MM.1S (cell line): ENCODE measurements at places on chromosomes 3 and 15.

- DNase-seq = no peak
- no peaks in the 10 kb centered on the region for H3K27me3 ChIP-seq
- H3K27ac ChIP-seq = no peak overlapping the region
- no peaks in the 10 kb centered on the region for H3K36me3 ChIP-seq
- no peaks in the 10 kb centered on the region for H3K4me1 ChIP-seq
- H3K4me3 ChIP-seq = no peak overlapping the region
Measured at GRCh38 chr15:36763685-36764084, 184.3 kb downstream of the CDIN1 start.

- H3K4me3 ChIP-seq = no peak overlapping the region
- no peaks in the 10 kb centered on the region for H3K4me1 ChIP-seq
- H3K36me3 ChIP-seq = no peaks in the 10 kb centered on the region
- DNase-seq = no peak
- H3K27me3 ChIP-seq = peaks cover 76% of the 10 kb centered on the region
- no peak overlapping the region for H3K27ac ChIP-seq
Measured at GRCh38 chr3:10329495-10330015, 8.6 kb upstream of the SEC13 start.

DNA sequence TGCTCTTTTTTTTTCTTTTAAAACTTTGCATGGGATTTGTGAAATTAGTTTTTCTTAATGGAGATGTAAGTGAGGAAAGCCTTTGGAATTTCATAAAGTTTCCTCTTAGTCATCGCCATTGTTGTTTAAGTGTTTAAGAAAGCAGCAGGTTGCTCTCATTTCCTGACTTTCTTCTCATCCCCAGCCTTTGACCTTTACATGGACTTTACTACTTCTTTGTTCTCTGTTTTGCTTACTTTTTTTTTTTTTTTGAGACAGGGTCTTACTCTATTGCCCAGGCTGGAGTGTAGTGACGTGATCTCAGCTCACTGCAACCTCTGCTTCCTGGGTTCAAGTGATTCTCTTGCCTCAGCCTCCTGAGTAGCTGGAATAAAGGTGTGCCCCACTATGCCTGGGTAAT is 38.6 kb downstream of the FBXL2 start:
- H3K27me3 ChIP-seq = no peaks in the 10 kb centered on the region
- H3K4me1 ChIP-seq = peaks cover 20% of the 10 kb centered on the region
- no peak overlapping the region for H3K27ac ChIP-seq

DNA sequence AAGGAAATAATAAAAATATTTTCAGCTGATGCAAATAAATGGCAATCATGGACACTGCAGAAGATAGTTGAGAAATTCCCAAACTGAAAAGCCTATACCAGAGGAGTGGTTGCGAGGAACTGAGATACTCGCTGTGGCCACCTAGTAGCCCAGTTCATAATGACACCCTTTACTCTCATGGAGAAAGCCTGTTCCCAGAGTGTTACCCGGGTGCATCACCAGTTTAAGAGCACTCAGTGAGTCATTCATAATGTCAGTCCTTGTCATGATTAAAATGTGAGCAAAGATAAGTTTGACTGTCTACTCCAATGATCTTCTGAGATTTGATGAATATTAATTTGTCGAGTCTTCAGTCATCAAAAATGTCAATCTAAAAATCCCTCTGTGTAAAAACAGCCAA is 138.4 kb upstream of the LRRC3B start:
- H3K36me3 ChIP-seq = no peaks in the 10 kb centered on the region
- no peak for DNase-seq
- peaks cover 2% of the 10 kb centered on the region; the same call in 1 of the 2 replicates for H3K4me1 ChIP-seq

DNA sequence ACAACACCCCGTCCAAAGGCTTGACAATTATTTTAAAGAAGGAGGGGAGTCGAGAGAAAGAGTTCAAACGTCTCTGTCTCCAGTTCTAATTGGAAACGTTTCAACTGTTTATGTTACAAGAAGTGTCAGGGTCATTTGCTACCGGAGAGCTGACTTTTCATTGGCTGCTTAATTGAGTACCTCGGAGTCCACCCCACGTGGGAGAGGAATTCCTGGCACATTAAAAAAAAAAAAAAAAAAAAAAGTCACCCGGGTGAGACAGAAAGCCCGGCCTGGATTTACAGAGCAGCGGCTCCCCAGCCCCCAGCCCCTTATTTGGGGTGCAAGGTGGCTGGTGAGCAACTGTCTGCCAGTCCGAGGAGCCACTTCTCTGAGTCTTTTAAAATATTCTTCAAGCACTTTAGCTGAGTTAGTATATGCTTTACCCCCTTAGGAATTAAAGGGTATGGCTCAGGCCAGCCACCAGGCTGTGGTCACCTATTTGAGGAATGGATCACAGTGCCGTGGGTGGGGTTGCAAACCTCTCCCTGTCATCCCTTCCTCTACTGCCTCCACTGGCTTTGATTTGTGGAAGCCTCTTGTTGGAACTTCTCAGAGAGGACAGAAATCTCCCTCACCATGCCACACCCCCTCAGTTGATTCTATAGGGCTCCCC is 3.9 kb upstream of the TLE3 start:
- peaks cover 35% of the 10 kb centered on the region for H3K4me1 ChIP-seq
- H3K4me3 ChIP-seq = 0 out of 2 replicates have a peak overlapping the region, but pooled peaks have one; percentile 27
- peak; percentile 89 for DNase-seq
- peak overlapping the region; percentile 90; the same call in 1 of the 2 replicates for H3K27ac ChIP-seq
- H3K27me3 ChIP-seq = no peaks in the 10 kb centered on the region

DNA sequence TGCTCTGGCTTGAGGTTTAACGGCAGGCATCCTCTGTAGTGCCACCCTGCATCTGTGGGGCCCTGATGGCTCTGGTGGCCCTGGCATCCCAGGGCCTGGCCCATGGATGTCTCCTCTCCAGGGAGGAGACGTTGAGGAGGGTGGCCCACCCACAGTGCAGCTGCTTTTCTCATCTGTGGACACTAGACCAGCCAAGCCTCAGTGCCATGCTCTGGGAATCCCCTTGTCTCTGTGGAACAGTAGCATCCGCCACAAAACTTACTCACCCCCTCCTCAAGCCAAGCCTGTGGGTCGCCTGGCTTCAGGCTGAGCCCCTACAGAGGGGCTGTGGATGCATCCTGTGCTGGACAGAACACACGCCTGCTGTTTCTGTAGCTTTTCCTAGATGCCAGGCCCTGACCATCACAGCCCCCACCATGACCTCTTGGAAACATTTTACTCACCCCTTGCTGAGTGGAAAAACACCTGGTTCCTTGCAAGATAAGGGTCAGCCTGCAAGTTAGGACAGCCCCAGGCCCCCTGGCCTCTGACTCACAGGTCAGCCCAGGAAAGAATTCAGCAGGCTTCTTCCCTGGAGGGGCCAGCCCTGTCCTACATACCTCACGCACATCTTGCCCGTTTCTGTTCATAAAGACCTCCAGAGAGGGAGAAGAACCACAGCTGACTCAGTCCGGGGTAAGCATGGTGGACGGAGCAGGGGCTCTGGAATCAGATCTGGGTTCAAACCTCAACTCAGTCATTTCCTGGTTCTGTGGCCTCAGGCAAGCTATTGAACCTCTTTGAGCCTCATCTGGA is 19.0 kb downstream of the PAK6 start:
- no peaks in the 10 kb centered on the region for H3K36me3 ChIP-seq
- H3K4me3 ChIP-seq = no peak overlapping the region
- H3K27me3 ChIP-seq = peaks cover 6% of the 10 kb centered on the region; the same call in 1 of the 2 replicates
- DNase-seq = no peak
- no peak overlapping the region for H3K27ac ChIP-seq

DNA sequence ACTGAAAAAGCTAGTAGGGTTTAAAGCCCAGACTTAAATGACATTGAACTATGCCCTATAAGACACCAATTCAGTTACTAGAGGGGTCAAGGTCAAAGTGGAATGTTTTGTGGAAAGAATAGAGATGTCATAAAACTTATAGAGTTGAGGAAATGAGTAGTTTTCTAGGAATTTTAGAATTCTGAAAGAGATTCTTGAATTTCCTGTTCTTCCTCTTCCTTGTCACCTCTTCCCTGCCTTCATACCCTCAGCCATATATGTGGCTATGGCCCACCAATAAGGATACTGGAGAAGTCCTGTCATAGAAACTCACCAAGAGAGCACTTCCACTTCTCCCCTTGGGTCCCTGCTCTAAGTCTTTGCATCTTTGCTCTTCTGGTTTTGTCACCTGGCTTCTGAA is 104.9 kb upstream of the TGFBR2 start:
- no peaks in the 10 kb centered on the region for H3K27me3 ChIP-seq
- no peak for DNase-seq
- H3K36me3 ChIP-seq = no peaks in the 10 kb centered on the region
- H3K27ac ChIP-seq = no peak overlapping the region
- no peaks in the 10 kb centered on the region for H3K4me1 ChIP-seq

- DNase-seq = no peak
- H3K4me3 ChIP-seq = no peak overlapping the region
- no peaks in the 10 kb centered on the region for H3K4me1 ChIP-seq
Measured at GRCh38 chr15:99406716-99407487, 155.6 kb downstream of the LRRC28 start.

DNA sequence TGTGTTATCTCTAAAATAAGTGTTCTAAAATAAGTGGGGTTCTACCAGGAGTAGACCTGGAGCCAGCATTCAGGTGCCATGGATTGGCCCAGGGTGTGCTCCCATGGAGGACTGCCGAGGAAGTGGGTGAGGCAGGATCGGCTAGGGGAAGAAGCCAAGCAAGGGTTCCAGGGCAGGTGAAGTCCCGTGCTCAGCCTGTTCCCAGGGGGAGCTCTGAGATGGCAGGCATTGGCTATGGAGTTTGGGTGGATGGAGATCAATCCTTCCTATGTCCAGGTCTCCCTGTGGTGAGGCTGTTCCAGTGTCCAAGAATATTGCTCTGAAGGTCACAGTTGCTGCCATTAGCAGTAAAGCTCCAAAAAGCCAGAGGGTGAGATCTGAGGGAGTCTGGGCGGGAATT is 46.9 kb upstream of the ITGA11 start:
- no peaks in the 10 kb centered on the region for H3K36me3 ChIP-seq
- H3K4me1 ChIP-seq = no peaks in the 10 kb centered on the region
- no peak for DNase-seq
- H3K4me3 ChIP-seq = no peak overlapping the region
- H3K27me3 ChIP-seq = no peaks in the 10 kb centered on the region

GRCh38 chr15:69644876-69645275 is 192.3 kb downstream of the RPLP1 start:
- H3K27me3 ChIP-seq = no peaks in the 10 kb centered on the region
- no peak overlapping the region for H3K27ac ChIP-seq

DNA sequence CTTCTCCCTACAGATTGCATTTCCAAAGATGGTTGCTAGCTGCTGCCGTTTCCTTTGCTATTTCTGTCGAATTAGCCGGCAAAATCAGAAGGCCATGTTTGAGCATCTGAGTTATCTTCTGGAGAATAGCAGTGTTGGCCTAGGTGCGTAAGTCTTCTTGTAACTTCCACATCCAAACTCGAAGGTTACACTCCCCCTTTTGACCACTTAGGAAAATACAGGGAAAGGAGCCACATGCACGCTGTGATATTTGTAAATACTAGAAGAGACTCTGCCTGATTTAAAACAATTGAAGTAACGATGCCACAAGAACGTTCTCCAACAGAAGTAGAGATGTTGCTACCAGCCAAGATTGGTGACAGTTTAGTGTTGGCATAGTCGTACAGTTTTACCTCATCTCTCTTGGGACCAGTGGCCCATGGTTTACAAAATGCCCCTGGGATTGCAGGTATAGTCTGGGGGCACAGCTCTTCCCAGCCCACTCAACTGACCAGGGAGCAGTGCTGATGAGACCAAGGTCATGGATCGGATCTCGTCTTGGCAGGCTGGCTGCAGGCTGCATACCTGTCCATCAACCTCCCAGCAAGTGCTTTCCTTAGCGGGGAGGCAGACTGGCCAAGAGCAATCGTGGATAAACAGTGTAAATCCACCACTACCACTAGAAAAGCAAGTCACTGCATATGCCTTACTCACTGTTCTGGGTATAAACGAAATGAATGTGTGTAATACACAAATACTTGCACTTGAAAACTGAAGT is 268.4 kb upstream of the CHRM5 start:
- H3K4me3 ChIP-seq = no peak overlapping the region
- no peak for DNase-seq
- no peaks in the 10 kb centered on the region for H3K27me3 ChIP-seq
- no peak overlapping the region for H3K27ac ChIP-seq
- 0 out of 2 replicates have a peak, but pooled peaks cover 4% of the 10 kb centered on the region for H3K4me1 ChIP-seq
- no peaks in the 10 kb centered on the region for H3K36me3 ChIP-seq

GRCh38 chr15:88990185-88990679 is 77.1 kb upstream of the MFGE8 start:
- no peaks in the 10 kb centered on the region for H3K4me1 ChIP-seq
- no peaks in the 10 kb centered on the region for H3K36me3 ChIP-seq
- H3K27me3 ChIP-seq = no peaks in the 10 kb centered on the region
- H3K27ac ChIP-seq = no peak overlapping the region
- no peak for DNase-seq
- H3K4me3 ChIP-seq = no peak overlapping the region

DNA sequence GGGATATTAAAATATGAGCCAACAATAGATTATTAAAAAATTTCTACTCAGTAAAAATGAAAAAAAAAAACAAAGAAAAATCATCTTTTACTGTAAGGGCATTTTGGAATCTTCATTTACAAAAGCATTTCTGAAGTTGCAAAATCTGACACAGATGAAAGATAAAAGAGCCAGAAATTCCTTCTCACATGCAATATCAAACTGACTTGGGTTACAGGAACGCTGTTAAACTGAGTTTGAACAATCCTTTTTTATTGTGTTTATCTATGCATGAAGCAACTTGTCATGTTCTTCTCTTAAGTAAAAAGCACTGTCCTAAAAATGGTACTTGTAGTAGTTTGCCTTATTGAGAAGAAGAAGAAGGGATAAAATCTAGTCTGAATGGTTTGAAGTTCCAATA is 468.5 kb upstream of the KCNMB2 start:
- no peaks in the 10 kb centered on the region for H3K36me3 ChIP-seq
- no peak overlapping the region for H3K4me3 ChIP-seq
- no peak overlapping the region for H3K27ac ChIP-seq
- no peak for DNase-seq

DNA sequence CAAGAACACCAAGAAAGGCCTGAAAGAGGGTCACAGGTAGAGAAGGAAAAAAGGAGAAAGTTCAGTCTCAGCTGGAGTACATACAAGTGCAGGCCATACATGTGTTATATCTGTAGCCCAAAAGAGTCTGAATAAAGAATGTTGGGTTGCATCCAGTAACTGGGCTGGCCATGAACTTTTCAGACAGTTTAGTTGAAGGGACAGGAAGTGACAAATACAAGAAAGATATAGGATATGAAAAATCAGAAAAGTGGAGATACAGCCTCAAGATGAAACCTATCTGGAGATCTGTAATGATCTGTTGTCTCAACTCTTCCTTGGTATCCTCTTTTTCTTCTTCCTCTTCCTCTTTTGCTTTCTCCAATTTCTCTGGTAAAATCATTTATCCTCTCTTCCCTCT is 671.7 kb downstream of the MECOM start:
- H3K4me1 ChIP-seq = no peaks in the 10 kb centered on the region
- no peaks in the 10 kb centered on the region for H3K27me3 ChIP-seq
- no peak for DNase-seq
- H3K36me3 ChIP-seq = no peaks in the 10 kb centered on the region

GRCh38 chr15:40339621-40339945 is 1.2 kb downstream of the CCDC9B start:
- no peak for DNase-seq
- no peak overlapping the region for H3K27ac ChIP-seq
- H3K36me3 ChIP-seq = no peaks in the 10 kb centered on the region
- H3K4me3 ChIP-seq = no peak overlapping the region
- H3K4me1 ChIP-seq = peaks cover 5% of the 10 kb centered on the region; the same call in 1 of the 2 replicates

- no peak overlapping the region for H3K4me3 ChIP-seq
- no peaks in the 10 kb centered on the region for H3K36me3 ChIP-seq
- peaks cover 2% of the 10 kb centered on the region; the same call in 1 of the 2 replicates for H3K4me1 ChIP-seq
Measured at GRCh38 chr3:10371167-10371566, 50.3 kb upstream of the SEC13 start.

GRCh38 chr3:117149584-117149983 is 440.0 kb downstream of the TUSC7 start:
- H3K36me3 ChIP-seq = no peaks in the 10 kb centered on the region
- no peak overlapping the region for H3K4me3 ChIP-seq
- H3K27me3 ChIP-seq = no peaks in the 10 kb centered on the region
- H3K4me1 ChIP-seq = no peaks in the 10 kb centered on the region
- no peak overlapping the region for H3K27ac ChIP-seq
- no peak for DNase-seq
